ENCODE measurements at places on chromosomes 7 and 10. TPM values are rescaled to one million over a fixed set of nuclear protein-coding genes. Genes with fewer than 3 reads are reported as not detected.

DNA sequence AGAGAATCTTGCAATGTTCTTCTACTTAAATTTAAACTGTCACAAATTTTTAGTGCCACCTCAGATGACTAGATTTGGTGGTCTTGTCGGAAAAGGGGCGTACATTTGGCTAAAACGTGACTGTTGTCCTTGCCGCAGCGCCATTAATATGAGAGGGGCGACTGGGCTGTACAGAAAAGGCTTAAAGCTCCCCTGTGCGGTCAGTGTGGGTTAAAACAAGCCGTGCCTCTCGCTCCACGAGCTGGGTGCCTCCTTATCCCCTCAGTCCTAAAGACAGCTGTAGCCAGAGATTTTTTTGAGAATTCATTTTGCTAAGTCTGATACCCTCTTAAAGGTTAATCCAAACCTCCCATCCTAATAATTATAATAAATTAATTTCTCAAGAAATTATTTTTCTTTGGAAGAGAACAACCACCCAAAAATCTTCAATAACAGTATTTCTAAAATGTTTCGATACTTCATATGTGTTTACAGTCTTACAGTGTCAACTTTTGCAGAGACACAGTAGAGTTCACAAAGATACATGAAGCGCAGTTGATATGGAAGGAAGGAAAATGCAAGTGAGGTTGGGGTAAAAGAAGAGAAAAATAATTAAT, 68.6 kb downstream of the C7orf25 start:
- H3K27me3 ChIP-seq: peaks cover 40% of the 10 kb centered on the region
- H3K36me3 ChIP-seq: no peaks in the 10 kb centered on the region
- no peak for DNase-seq
- no peaks in the 10 kb centered on the region for H3K4me1 ChIP-seq
- H3K27ac ChIP-seq: no peak overlapping the region
- H3K4me3 ChIP-seq: peak overlapping the region; percentile 50

DNA sequence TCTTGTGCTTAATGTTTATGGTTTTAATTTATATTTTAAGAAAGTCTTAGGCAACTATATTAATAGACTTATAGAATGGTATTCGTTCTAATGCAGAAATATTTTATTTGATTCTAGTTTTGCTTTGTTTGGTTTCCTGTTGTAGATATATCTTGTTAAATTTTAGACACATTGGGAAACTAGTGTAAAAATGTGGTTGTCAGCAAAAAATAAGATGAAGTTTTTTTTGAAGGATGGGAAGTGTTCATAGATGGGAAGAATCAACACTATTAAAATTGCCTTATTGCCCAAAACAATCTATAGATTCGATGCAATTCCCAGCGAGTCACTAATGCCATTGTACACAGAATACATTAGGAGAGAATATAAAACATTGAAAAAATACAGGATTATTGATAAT, 278.9 kb downstream of the ZWINT start:
- no peak overlapping the region for H3K27ac ChIP-seq
- no peak for DNase-seq
- no peaks in the 10 kb centered on the region for H3K4me1 ChIP-seq
- no peaks in the 10 kb centered on the region for H3K27me3 ChIP-seq
- H3K4me3 ChIP-seq: no peak overlapping the region

- H3K36me3 ChIP-seq: no peaks in the 10 kb centered on the region
- no peak overlapping the region for H3K4me3 ChIP-seq
- H3K4me1 ChIP-seq: no peaks in the 10 kb centered on the region
- no peak overlapping the region for H3K27ac ChIP-seq
- no peaks in the 10 kb centered on the region for H3K27me3 ChIP-seq
These were observed 48.7 kb downstream of the GPR141 start for GRCh38 chr7:37732253-37732652.

GRCh38 chr10:30810416-30810815, 180.9 kb upstream of the LYZL2 start:
- H3K4me3 ChIP-seq: no peak overlapping the region
- no peaks in the 10 kb centered on the region for H3K36me3 ChIP-seq
- no peak for DNase-seq
- H3K27me3 ChIP-seq: no peaks in the 10 kb centered on the region
- H3K4me1 ChIP-seq: peaks cover 33% of the 10 kb centered on the region
- H3K27ac ChIP-seq: no peak overlapping the region

- peak; percentile 92 for DNase-seq
- no peaks in the 10 kb centered on the region for H3K27me3 ChIP-seq
- H3K4me3 ChIP-seq: no peak overlapping the region
- peak overlapping the region; percentile 95 for H3K27ac ChIP-seq
- H3K4me1 ChIP-seq: peaks cover 42% of the 10 kb centered on the region
These were observed 188.9 kb downstream of the ADAM12 start for GRCh38 chr10:126199221-126199998.

- H3K27ac ChIP-seq: no peak overlapping the region
- H3K27me3 ChIP-seq: peaks cover 10% of the 10 kb centered on the region
- H3K4me3 ChIP-seq: peak overlapping the region; percentile 65
- peak; percentile 91 for DNase-seq
- peaks cover 3% of the 10 kb centered on the region for H3K36me3 ChIP-seq
These were observed 72.4 kb upstream of the LRRC4 start for GRCh38 chr7:128103498-128104107.

DNA sequence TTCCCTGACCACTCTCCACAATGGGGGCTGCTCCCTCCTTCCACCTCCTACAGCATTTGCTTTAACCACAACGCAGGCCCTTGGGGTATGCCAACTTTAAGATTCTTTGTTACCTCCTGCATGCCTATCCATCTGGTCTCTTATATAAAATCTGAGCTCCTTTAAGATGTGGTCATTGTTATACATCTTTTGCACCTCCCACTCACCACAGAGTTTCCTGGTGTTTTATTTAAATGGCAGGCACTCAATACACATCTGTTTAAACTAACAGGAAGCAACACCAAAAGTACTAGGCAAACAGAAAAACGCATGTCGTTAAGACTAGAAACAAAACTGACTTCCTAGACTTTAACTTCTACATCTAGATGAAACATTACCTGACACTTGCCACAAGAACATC, 36.3 kb downstream of the SLC25A13 start:
- H3K4me1 ChIP-seq: no peaks in the 10 kb centered on the region
- no peak overlapping the region for H3K27ac ChIP-seq
- no peak for DNase-seq
- H3K27me3 ChIP-seq: no peaks in the 10 kb centered on the region

DNA sequence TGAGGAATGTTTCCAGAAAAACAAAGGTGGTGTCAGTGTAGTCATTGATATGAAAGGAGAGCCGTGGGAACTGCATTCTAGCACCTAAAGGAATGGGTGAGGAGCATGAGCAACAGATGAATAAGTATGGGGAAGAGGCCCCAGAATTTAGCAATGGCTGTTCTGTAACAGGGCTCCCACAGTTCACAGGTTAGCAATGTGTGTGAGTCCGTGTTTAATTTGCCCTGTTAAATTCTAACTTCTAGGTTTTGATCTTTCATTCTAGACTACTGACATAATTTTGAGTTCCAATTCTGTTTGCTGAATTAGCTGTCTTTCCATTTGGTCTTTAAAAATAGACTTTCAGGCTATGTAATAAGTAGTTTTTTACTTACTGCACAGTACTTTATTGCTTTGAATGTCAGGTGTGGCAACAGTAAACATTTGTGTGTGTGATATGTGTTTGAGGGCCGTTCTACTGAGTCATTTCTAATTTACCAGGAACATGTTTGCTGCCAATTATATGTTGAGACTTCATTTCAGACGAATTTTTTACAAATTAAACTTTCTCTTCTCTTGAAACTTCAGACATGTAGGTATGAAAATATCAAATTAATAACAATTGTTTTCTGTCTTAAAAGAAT, 8.8 kb downstream of the STK17A start:
- peak overlapping the region; percentile 67 for H3K27ac ChIP-seq
- H3K4me1 ChIP-seq: peaks cover 52% of the 10 kb centered on the region
- no peak overlapping the region for H3K4me3 ChIP-seq
- H3K36me3 ChIP-seq: peaks cover 10% of the 10 kb centered on the region
- no peaks in the 10 kb centered on the region for H3K27me3 ChIP-seq
- DNase-seq: peak; percentile 80

GRCh38 chr10:45061982-45062381, 61.3 kb downstream of the ZNF22 start:
- no peak for DNase-seq
- H3K27ac ChIP-seq: no peak overlapping the region
- H3K36me3 ChIP-seq: no peaks in the 10 kb centered on the region
- no peaks in the 10 kb centered on the region for H3K4me1 ChIP-seq
- no peaks in the 10 kb centered on the region for H3K27me3 ChIP-seq
- H3K4me3 ChIP-seq: no peak overlapping the region

- no peak overlapping the region for H3K27ac ChIP-seq
- H3K27me3 ChIP-seq: peaks cover 3% of the 10 kb centered on the region
- no peaks in the 10 kb centered on the region for H3K36me3 ChIP-seq
These were observed 7.3 kb downstream of the PLXNA4 start for GRCh38 chr7:132568962-132569361.

- no peaks in the 10 kb centered on the region for H3K36me3 ChIP-seq
- H3K27ac ChIP-seq: no peak overlapping the region
- no peaks in the 10 kb centered on the region for H3K4me1 ChIP-seq
- no peak for DNase-seq
- no peaks in the 10 kb centered on the region for H3K27me3 ChIP-seq
These were observed 41.9 kb upstream of the PRKAR2B start for GRCh38 chr7:107002529-107002998.

DNA sequence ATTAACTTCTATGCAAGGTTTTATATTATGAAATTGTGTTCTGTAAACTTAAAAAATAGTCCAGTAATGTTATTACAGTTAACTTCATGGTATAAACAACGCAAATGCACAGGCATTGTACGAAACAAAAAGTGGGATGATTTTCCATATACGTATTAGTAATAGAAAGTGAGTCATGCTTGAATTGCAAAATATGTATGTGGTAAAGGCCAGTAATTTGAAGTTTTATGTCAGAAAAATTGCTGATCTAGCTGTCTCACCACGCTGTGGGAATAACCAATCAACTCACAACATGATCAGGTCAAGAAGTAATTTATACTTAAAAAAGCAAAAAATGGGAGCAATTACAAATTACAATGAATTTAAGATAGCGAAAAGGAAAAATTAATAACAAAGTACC, 37.0 kb upstream of the GLI3 start:
- DNase-seq: peak; percentile 30
- H3K27me3 ChIP-seq: no peaks in the 10 kb centered on the region
- H3K27ac ChIP-seq: peak overlapping the region; percentile 55

GRCh38 chr10:26574783-26575182, 122.7 kb upstream of the PDSS1 start:
- DNase-seq: no peak
- no peak overlapping the region for H3K27ac ChIP-seq
- H3K27me3 ChIP-seq: no peaks in the 10 kb centered on the region
- no peaks in the 10 kb centered on the region for H3K36me3 ChIP-seq
- H3K4me3 ChIP-seq: no peak overlapping the region
- no peaks in the 10 kb centered on the region for H3K4me1 ChIP-seq

DNA sequence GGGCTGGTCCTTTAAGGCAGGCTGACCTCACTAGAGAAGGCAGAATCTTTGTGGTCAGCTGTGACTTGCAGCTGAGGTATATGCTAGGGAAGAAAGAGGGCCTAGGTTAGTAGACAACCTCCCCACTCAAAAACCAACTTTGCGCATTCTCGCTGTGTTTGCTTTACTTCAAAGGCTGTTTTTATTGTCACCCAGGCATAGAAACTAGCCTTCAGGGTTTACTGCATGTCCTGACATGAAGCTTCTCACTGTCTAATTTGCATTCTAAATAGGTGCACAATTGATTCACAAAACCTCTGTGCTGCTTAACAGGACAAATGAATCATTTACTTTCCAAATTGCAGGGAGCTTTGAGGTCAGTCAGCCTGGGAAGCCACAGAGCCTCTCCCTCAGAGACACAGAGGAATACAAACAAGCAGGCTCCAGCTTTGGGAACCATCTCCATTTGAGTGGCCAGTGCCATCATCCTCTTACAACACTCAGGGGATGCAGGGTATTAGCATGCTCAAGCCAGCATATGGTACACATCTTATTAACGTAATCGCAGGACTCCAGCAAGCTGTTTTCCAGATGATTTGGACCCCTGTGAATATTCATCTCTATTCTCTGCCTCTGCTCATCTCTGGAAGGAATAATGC, 596.4 kb upstream of the GHITM start:
- no peak overlapping the region for H3K27ac ChIP-seq
- no peaks in the 10 kb centered on the region for H3K27me3 ChIP-seq
- H3K36me3 ChIP-seq: no peaks in the 10 kb centered on the region

GRCh38 chr10:93079663-93080349, 6.1 kb downstream of the CYP26A1 start:
- peak; percentile 44 for DNase-seq
- H3K36me3 ChIP-seq: no peaks in the 10 kb centered on the region
- peak overlapping the region; percentile 61 for H3K4me3 ChIP-seq
- H3K4me1 ChIP-seq: peaks cover 25% of the 10 kb centered on the region
- H3K27ac ChIP-seq: no peak overlapping the region

DNA sequence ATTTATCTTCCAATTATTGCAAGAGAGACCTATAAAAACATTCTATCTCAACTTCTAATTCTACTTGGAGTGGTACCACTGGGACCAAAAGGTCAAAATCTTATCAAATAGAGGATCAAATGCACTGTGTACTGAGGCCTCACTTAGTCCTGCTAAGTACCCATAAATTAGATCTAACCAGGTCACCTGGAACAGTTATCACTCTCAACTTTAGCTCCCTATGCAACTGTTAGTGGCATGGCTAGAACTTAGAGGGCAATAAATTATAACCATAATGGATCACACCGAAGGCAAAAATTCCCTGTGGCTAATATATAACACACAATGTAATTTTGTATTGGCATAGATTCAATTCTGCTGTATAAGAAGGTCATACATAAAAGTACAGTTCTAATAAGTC, 428.9 kb downstream of the PCDH15 start:
- no peak overlapping the region for H3K27ac ChIP-seq
- no peak overlapping the region for H3K4me3 ChIP-seq
- no peaks in the 10 kb centered on the region for H3K36me3 ChIP-seq
- H3K4me1 ChIP-seq: no peaks in the 10 kb centered on the region
- DNase-seq: no peak

- peak overlapping the region; percentile 69 for H3K27ac ChIP-seq
- no peak for DNase-seq
- no peaks in the 10 kb centered on the region for H3K27me3 ChIP-seq
- H3K4me3 ChIP-seq: peak overlapping the region; percentile 85
- H3K36me3 ChIP-seq: peaks cover 36% of the 10 kb centered on the region
- H3K4me1 ChIP-seq: peaks cover 7% of the 10 kb centered on the region
These were observed 635 bp downstream of the ZNF32 start for GRCh38 chr10:43648095-43648397.

GRCh38 chr10:33715303-33715975, 381.0 kb upstream of the NRP1 start:
- H3K27ac ChIP-seq: no peak overlapping the region
- H3K27me3 ChIP-seq: no peaks in the 10 kb centered on the region
- no peak overlapping the region for H3K4me3 ChIP-seq
- no peaks in the 10 kb centered on the region for H3K4me1 ChIP-seq
- H3K36me3 ChIP-seq: no peaks in the 10 kb centered on the region
- DNase-seq: no peak

- no peaks in the 10 kb centered on the region for H3K27me3 ChIP-seq
- H3K27ac ChIP-seq: no peak overlapping the region
- DNase-seq: no peak
- H3K36me3 ChIP-seq: no peaks in the 10 kb centered on the region
These were observed 233.0 kb upstream of the PPP1R3A start for GRCh38 chr7:114151777-114152176.

The ZNF107 gene
- 3.2 TPM for total RNA-seq

The HSPA12A gene
- total RNA-seq: 10.0 TPM

The HMX2 gene
- total RNA-seq: not detected

The UPK3B gene
- total RNA-seq: 0.88 TPM

The NOS3 gene
- not detected for total RNA-seq

The NEUROG3 gene
- not detected for total RNA-seq

The DMBT1 gene
- total RNA-seq: 0.29 TPM

The CFAP58 gene
- 0.59 TPM for total RNA-seq

The TMEM178B gene
- total RNA-seq: 1.1 TPM

The KCNH2 gene
- total RNA-seq: not detected

The ANKRD30A gene
- not detected for total RNA-seq

All from osteoblast (primary cell).